ENCODE measurements at places on chromosomes 2 and 18.

GRCh38 chr2:7083580-7084509 lies 166.6 kb downstream of the RNF144A start:
- DNase-seq = no peak

DNA sequence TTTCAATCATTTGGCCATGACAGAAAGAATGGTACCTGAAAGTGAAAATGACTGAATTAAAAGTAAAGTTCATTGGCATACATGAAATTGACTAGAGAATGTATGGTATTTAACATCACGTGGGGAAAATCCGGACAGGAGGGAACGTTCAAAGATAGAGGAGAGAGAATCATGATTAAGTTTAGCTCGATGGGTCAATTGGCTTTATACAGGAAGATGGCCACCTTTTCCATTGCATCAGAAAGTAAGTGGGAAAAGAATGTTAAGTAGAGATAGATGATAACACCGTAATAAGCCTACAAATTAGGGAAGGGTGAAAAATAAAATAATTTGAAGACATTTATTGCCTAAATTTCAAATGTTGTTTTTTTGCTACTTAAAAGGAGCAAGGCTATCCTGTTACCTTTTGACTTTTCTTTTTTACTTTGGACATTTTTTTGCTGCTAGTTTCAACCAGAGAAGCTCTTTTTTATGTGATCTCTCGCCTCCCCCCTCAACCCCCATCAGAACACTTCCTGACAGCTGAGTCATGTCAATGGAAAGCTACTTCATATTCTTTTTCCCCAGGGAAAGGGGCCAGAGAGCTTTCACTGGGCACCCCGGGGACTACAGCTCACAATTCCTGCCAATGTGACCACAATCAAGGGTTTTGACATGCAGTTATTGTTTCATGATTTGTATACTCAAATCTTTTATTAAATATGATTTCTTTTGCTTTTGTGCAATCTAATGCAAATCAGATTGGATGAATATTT lies 767 bp upstream of the CCDC102B start:
- DNase-seq = no peak

DNA sequence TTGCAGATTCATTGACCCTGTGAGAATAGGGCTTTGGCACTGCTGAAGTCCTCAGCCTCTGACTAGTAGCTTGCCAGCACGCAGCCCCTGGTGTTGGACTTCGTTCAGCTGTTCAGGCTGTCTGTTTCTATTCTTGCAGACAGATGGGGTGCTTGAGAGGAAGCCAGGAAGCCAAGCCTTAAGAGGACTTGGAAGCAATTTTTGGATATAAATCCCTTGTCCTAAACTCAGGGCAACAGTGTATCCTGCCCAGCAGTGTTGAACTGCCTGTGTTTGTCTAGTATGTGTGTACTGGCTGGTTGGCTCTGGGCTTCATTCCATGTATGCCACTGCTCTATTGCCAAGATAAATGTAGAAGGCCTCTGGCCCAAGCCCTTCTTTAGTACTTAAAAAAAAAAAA lies 108.6 kb downstream of the COMMD1 start:
- DNase-seq = peak; percentile 91

GRCh38 chr2:176159663-176160250 lies 2.6 kb downstream of the HOXD3 start:
- DNase-seq = no peak

DNA sequence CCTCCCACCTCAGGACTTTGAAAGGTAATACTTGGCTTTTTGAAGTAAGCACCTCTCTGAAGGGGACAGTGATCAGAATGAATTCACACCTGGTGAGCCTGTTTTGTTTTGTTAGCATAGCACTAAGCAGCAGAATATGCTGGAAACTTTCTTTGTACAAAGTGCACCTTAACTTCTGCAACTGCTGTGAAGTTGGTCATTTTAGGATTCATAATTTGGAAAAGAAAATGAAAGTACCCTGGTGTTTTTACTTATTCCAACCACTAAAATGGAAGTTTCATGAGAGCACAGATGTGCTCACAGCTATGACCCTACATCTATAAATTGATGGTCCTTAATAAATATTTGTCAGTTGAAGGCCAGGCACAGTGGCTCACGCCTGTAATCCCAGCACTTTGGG lies 257.8 kb upstream of the STON1 start:
- no peak for DNase-seq

DNA sequence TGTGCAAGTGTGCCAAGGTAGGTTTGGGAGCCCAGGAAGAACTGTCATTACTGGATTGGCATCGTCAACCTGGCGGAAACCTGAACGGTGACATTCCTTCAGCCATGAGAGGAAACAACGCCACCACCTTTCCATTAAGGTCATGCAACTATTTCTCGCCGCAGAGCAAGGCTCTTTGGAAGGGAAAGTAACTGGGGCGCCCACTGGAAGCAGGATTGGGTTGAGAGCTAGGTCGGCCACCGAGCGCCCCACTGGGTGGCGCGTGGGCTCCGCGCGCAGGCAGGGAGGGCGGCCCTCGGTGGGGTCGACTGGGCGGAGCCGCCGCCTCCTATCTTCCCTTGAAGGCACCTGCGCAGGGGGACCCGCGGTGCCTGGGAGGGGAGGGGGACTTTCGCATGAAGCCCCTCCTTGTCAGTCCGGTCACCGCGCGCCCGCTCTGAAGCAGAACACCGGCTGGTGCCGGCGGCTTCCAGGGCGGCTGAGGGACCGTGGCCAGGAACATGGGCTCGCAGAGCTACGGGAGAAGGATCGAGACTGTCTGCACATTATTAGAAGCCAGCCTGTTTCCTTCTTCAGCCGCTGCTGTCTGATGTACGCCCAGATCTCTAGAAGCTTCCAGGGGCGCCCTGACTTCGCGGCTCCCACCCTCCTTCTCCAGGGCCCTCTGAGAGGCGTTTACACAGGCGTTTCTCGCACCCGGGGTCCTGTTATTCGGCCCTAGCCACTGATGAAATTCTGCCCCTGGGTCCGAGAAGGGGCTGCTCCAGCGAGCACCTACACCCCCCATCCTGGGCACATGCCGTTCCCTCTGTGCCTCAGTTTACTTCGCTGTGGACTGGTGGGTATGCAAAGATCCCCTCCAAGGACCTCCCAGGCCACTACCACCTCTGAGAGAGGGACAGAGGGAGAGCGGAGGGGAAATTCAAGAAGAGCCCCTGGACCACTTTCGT lies 27.3 kb upstream of the MAL start:
- peak; percentile 54 for DNase-seq

- DNase-seq = no peak
These were observed 319.1 kb downstream of the CTNNA2 start for GRCh38 chr2:79831961-79832360.

DNA sequence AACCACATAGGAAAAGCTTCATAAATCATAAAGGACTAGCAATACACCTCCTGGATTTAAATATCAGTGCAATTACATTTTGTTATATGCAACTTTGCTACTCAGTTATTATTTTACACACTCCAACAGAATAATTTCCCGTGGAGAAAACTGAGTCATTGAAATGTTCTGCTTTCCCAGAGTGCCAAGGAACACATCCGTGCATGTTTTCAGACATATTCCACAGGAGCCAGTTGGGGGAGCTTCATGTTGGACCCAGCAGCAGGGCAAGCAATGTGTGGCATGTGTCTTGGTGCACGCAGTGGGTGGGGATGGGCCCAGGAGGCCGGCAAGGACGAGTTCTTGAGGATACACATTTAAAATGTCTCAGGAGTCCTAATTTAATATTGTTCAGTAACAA lies 14.4 kb upstream of the SMIM21 start:
- DNase-seq = no peak

- no peak for DNase-seq
These were observed 34.8 kb downstream of the TET3 start for GRCh38 chr2:74019516-74019915.

- peak; percentile 83 for DNase-seq
These were observed 133.3 kb downstream of the GFPT1 start for GRCh38 chr2:69253611-69254301.

DNA sequence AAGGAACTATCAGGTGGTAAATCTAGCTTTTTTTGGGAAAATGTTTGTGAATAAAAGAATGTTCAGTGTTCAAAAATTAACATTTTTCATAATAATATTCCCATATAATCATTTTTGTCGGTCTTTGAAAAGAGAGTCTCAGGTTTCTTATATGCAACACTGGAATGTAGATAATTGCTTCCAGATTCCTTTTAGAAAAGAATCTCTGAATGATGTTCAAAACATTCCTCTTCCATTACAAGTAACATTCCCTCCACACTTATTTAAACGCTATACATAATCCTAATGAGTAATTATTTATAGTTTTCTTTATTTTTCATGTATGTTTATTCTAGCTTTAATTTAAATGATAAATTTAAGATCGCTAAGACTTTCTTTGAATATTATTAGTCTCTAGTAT lies 7.0 kb downstream of the ZSWIM2 start:
- DNase-seq = no peak

DNA sequence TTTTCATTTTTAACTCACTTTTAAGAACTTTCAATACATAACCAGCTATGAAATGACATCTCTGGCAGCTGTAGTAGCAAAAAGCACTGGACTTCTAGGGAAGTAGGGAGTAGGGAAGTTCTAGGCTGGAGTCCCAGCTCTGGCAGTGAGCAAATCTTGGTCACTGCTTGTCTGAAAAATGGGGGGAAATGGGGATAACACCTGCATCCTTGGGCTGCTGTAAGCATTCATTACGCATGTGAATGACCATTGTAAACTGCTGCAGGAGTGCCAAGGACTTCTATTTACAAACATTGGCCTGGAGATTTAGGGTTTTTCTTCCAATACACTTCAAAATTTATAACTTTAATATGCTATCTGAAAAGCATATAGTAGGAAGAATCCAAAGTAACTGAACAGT lies 972 bp upstream of the MPP4 start:
- no peak for DNase-seq

- no peak for DNase-seq
These were observed 40.2 kb downstream of the SLC35F5 start for GRCh38 chr2:113716291-113716690.

GRCh38 chr2:131658769-131659131 lies 131.1 kb downstream of the CCDC74A start:
- DNase-seq = no peak

DNA sequence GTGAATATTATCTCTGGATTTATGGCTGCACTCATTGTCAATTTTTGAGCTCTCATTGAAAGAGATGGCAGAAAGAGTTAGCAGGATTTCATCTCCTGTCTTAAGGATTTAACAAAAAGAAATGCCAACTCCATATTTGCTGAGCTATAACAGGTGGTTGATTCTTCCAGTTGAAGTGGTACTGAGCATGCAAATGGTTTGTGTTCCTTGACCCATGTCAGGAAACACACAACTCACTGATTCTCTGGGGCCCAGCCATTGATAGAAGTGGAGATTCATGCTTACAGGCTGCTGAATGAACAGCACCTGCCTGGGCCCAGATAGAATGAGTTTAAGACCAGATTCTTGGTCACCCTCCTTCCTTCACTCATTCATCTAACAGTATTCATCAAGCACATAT lies 128.8 kb downstream of the CERS6 start:
- DNase-seq = peak; percentile 49

- no peak for DNase-seq
These were observed 1025.8 kb upstream of the KLHL29 start for GRCh38 chr2:22359071-22359672.

DNA sequence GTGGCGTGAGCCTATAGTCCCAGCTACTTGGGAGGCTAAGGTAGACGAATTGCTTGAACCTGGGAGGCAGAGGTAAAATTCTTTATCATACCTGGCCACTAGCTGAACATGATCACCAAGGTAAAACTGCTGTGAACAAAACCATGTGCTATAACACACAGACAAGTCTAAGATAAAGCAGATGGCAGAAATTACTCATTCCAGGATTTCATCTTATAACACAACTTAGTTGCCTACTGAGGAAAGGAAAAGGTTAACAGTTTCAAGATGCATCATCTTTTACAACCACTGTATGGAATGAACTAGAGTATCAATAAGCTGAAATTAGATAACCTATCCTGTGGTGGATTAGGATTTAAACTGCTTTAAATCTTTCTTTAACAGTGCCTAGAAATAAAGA lies 8.3 kb downstream of the ARL5A start:
- no peak for DNase-seq

- DNase-seq = no peak
These were observed 144.2 kb upstream of the ID2 start for GRCh38 chr2:8537562-8538155.

DNA sequence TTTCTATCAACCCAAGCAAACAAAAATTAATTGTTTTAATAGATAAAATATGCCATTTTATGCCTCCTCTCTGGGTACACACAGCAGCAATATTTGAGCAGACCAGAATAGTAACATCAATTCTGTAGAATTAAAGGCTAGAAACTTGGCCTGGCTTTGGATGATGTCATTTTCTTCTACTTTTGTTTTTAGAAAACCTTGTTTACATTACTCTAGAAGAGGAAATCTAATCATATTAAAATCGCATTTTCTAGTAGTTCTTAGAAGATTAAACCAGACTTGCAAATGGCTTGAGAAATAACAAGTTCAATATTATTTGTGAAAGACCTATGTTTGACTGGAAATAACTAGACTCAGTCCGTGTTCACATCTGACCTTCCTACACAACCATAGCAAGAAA lies 102.3 kb upstream of the RFX8 start:
- DNase-seq = no peak

- DNase-seq = no peak
These were observed 48.6 kb downstream of the LAMA1 start for GRCh38 chr18:7068871-7069590.

- no peak for DNase-seq
These were observed 251.6 kb downstream of the BCL2 start for GRCh38 chr18:63067939-63068338.

GRCh38 chr2:120899771-120900170 lies 164.1 kb downstream of the GLI2 start:
- DNase-seq = no peak

DNA sequence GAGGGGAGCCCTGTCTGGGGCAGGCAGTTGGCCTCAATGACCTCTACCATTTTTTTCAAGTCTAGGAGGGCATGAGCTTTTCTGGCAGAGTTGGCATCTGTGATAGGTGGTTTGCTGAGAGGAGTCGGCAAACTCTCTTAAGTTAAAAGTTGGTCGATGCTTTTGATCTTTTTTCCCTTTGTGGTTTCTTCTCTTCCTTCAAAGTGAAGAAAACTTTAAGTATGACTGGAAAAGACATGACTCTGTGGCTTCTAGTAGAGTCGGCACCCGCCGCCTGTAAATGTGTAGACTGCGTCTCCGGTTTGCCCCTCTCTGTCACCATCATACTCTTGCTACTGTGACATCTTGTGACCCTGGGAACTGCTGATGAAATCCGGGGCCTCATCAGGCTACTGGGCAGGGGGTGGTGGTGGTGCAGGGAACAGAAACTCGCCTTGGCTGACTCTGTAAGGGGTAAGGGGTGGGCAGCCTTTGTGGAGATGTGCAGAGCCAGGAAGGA lies 21.1 kb downstream of the INPP5D start:
- DNase-seq = no peak

DNA sequence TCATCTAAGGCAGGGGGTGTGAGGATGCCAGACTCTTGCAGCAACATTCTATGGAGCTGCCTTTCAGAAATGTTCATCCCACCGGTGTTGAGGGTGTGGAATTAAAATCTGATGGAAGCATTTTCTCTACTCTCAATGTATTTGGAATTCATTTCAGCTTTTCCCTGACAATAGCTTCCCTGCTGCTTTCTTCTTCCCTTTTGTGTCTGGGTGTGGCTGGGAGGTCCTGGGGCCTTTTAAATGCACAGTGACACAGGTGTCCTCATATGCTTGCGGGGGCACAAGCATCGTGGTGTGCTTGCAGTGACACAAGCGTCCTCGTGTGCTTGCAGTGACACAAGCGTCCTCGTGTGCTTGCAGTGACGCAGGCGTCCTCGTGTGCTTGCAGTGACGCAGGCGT lies 43.4 kb upstream of the ASB18 start:
- no peak for DNase-seq

- DNase-seq = no peak
These were observed 97.2 kb downstream of the ARL4C start for GRCh38 chr2:234399451-234400246.
